Kidney tubule cell (primary cell): ENCODE measurements at places on chromosomes 6 and 20.
A peak's percentile ranks its signal among the peaks of the same experiment; 100 is the strongest.

DNA sequence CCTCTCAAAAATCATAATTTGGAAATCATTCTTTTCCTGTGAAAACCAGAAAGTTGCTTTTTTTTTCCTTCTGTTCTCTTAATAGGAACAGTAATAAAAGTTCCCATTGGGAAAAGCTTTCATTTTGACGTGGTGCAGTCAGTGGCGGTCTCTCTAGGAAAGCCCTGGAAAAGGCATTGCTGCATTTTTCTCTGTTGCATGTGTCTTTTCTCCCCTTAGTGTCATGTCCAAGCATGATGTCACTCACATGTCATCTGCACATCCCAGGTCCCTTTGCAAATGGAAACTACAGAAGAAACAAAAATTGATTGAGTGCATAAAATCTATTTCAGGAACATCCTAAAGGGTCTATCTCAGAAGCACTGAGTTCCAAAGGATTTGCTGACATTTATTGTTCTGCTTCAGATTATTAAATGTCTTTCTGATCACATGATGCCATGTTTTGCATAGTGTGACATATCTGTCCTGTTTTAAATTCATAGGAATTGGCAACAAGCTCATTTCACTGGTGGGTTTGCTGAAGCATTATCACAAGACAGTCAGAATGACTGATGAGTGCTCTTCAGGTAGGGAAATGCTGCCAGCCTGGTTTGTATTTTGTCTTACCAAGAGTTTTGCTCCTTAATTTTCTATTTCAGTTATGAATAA is 208.7 kb downstream of the SOX4 start:
- no peak for DNase-seq

- peak; percentile 76 for DNase-seq
Measured at GRCh38 chr20:41330343-41330720, 10.3 kb upstream of the LPIN3 start.

DNA sequence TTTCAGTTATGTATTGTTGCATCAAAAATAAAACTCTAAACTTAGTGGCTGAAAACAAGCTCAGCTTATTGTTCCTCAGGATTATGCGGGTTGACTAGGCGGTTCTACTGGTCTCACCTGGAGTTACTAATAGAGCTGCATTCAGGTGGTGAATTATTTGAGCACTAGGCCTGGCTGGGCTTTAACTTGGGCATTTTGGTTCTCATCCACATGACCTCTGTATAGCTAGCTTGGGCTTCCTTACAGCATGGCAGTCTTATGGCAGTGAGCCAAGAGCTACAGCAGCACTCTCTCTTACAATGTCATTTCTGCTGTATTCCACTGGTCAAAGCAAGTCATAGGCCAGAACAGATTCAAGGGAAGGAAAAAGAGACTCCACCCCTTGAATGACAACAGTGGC is 1.6 kb downstream of the PGBD1 start:
- peak; percentile 5 for DNase-seq

DNA sequence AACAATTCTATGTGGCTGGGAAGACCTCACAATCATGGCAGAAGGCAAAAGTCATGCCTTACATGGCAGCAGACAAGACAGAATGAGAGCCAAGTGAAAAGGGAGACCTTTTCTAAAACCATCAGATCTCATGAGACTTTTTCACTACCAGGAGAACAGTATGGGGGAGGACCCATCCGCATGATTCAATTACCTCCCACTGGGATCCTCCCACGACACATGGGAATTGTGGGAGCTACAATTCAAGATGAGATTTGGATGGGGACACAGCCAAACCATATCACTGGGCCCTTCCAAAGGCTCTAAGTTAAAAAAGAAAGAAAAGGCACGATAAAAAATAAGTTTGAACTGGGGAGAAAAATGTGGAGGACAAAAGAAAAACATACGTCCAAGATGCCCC is 406.9 kb upstream of the CDH4 start:
- no peak for DNase-seq

GRCh38 chr20:62201173-62202082 is 18.6 kb downstream of the MTG2 start:
- no peak for DNase-seq

GRCh38 chr6:127630800-127631199 is 53.8 kb downstream of the C6orf58 start:
- DNase-seq = peak; percentile 2

DNA sequence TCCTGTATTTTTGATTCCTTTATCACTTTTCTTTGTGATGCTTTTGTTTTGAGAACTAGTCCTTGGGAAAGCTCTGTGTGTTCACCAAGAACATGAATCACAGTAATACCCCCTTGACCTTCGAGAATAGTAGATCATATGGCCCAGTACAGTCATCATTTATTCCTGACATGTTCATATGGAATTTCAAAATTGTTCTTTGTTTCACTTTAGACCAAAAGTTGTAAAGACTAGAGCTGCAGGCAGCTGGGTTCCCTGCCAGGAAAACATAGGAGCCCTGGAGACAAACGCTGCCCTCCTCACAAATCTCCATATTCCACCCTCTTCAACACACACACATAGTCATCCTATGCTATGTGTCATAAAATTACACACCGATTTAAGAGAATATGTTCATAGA is 621.2 kb upstream of the EYS start:
- DNase-seq = no peak

GRCh38 chr20:39850821-39851330 is 838.2 kb downstream of the MAFB start:
- DNase-seq = no peak

DNA sequence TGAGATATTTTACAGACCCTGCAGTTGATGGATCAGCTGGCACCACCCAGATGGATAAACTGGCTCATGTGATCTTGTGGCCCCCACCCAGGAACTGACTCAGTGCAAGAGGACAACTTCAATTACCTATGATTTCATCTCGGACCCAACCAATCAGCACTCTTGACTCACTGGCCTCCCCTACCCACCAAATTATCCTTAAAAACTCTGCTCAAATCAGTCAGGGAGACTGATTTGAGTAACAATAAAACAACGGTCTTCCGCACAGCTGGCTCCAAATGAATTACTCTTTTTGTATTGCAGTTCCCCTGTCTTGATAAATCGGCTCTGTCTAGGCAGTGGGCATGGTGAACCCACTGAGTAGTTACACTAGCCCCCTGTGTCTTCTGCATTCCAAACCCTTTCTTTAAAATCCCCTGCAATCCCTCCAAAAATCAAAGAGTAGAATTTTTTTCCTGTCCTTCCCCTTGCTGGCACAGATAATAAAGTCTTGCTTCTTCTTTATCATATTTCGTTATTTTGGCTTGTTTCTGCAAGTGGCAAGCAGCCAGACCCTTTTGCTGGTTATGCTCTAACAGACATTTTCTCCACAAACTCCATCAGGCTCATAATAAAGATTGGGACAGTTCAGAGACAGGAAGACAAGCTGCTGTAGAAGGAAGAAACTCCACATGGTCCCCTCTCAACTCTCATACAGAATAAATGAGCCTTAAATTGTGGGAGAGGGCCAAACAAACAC is 48.3 kb downstream of the OR2B6 start:
- DNase-seq = no peak

GRCh38 chr6:24910961-24911725 is 24.6 kb downstream of the RIPOR2 start:
- peak; percentile 33 for DNase-seq

DNA sequence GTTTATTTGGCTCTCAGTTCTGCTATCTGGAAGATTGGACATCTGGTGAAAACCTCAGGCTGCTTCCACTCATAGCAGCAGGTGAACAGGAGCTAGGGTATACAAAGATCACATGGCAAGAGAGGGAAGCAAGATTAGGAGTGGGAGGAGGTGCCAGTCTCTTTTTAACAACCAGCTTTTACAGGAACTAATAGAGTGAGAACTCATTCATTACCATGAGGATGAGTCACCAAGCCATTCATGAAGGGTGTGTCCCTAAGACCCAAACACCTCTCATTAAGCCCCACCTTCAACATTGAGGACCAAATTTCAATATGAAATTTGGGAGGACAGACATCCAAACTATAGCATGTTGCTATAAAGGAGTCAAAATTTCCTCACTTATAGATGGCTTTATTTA is 85.4 kb upstream of the HCRTR2 start:
- DNase-seq = peak; percentile 3

DNA sequence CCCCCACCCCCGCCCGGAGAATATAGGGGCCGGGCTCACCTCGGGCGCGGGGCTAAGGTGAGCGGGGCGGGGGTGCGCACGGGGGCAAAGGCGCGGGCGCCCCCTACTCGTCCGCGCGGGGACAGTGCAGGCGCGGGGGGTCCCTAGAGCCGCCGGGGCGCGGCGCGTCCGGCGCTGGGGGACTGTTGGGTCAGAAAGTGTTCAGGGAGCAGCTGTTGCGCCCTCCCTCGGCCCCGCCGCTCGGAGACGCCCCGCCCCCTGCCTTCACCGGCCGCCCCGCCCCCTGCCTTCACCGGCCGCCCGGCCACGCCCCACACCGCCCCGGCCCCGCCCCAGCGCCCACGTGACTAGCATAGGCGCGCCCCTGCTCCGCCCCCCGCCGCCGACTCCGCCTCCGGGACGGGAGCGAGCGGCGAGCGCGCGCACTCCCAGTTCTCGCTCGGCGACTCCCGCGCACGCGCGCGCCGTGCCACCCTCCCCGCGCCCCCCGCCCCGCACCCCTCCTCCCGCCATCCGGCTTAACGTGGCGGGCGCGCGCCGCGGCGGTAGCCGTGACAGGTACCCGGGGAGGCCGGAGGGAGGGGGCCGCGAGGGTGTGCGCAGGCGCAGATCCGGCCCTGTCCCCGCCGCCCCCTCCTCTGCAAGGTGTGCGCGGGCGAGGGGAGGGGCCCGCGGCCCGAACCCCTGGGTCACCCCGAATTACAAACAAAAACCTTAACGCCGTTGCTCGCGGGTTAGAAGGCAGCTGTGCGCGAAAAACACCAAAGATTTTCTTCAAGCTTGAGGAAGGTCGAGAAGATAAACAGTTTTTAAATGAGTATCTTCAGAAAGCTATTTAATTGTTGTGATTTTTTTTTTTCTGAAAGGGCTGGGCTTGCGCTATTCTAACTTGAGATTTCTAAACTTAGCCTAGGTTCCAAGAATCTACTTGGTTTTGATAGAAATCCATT is 704 bp upstream of the ZNF217 start:
- DNase-seq = peak; percentile 94

DNA sequence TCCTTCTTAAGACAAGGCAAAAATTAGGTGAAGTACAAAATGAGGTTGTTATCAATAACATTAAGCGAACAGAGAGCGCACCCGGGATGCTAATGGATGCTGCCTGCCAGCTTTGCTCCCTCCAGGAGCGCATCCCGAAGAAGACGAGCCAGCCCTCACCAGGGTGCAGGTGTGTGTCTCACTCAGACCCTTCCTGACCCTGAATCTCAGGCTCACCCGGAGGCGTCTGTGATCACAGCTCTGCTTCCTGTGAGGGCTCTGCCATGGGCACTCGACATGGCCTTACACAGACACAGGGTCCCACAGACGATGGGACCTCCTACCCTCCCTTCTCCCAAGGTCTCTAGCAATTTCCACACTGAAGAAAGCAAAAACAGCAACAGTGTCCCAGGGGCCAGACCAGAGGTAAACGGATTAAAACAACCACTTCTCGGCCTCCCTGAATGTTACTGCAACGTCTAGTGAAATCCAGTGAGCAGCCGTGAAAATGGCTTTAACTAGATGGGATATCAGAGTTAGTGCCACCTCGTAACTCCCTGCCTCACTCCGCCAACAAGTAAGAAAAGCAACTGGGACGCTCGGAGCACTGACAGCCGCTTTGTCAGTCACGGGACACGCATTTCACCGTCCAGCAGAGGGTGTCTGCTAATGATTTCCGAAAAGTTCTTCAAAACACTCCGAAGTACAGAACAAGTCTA is 11.7 kb downstream of the ZBTB46 start:
- DNase-seq = no peak

DNA sequence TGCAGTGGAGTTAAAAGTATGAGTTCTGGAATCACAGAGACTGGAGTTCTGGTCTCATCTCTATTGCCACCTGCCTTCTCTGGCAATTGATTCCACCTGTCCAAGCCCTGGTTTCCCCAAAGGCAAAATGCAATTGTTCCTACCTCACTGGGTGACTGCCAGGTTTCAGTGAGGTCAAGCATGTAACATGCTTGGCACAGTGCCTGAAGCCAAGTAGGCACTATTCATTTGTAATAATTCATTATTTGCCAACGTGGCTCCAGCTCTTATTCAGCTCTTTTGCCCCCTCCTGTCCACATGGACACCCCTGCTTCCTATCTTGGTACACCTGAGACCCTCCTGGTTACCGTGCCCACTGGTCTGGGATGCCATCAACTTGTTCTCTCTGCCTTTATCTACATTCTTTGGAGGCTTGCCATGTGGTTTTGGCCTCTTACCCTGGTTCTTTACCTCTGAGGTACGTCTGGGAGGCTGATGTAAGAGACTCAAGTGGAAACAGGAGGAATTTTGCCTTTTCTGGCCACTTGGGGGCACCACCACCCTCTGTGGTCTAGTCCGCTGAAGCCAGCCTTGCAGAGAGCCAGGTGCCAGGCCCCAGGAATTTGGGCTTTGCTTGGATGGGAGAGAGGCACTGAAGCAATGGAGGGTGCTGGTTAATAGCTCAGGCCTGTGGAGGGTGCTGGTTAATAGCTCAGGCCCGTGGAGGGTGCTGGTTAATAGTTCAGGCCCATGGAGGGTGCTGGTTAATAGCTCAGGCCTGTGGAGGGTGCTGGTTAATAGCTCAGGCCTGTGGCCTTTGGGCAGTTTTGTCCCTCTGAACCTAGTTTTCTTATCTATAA is 1.7 kb downstream of the KCNK15 start:
- peak; percentile 95 for DNase-seq

- DNase-seq = no peak
Measured at GRCh38 chr6:24692415-24692814, 25.5 kb downstream of the ACOT13 start.

- DNase-seq = no peak
Measured at GRCh38 chr6:154538640-154539191, 28.2 kb upstream of the CNKSR3 start.

GRCh38 chr20:29300579-29301551 is 1956.6 kb upstream of the DEFB115 start:
- no peak for DNase-seq

DNA sequence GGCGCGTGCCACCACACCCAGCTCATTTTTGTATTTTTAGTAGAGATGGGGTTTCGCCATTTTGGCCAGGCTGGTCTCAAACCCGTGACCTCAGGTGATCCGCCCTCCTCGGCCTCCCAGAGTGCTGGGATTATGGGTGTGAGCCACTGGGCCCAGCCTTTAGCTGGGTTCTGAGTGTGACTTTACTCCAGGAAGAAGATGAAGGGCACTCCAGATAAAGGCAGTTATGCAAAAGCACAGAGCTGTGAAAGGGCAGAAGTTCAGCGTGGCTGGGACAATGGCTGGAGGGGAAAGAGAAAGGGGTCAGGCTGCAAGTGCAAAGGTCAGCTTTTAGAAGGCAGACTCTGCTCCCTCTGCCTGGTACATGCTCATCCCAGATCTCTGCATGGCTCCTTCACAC is 39.7 kb downstream of the MAP3K5 start:
- DNase-seq = no peak

DNA sequence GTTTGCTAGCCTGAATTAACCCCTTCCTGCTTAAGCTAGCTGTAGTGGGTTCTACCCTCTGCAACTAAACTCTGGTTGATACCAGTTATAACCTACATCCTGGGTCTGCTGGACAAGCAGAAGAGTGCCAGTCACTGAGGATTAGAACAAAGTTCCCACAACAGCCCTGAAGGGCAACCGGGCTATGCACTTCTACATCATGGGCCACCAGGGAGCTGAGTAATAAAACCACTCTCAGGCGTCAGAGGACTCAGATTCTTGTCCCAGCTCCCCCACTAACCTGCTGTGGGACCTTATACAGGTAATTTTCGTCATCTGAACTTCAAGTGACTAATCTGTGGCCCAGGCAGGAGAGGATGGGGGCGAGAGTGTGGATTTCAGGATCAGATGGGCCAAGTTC is 56.8 kb downstream of the EYA2 start:
- DNase-seq = peak; percentile 25

- peak; percentile 71 for DNase-seq
Measured at GRCh38 chr6:7112741-7113313, 5.1 kb downstream of the RREB1 start.
